ENCODE measurements at places on chromosomes 2 and 18.

DNA sequence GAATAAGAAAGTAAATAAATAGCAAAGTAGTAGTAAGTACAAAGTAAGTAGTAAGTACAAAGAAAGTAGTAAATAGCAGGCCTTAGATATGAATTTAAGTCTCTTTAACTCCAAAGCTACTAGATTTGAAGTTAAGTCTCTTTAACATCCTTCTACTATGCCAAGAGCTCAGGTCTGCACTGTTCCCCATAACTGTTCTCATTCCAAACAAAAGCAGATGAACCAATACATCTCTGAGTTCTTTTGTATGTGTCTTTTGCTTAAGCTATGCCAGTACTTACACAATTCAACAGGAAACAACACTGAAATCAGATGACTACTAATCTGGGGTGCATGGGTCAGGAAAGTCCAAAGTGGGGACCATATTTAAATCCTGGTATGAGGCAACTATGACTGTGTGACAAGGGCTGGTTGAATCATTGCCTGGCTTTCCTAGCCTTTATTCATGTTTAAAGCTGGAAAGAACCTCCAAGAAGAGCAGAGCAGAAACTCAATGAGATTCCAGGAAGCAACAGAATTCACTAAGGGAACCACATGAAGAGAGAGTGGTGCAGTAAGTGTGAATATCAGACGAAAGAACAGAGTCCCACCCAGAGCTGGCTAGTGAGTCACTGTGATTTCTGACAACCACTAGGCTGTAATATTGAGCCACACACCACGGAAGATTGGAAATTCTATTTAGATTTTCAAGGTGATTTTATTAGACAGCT is 51.0 kb upstream of the CYP26B1 start:
- DNase-seq, result no peak

GRCh38 chr2:19617257-19617848 is 258.9 kb upstream of the OSR1 start:
- DNase-seq, result no peak

GRCh38 chr2:164937864-164938401 is 17.4 kb downstream of the SLC38A11 start:
- no peak for DNase-seq

DNA sequence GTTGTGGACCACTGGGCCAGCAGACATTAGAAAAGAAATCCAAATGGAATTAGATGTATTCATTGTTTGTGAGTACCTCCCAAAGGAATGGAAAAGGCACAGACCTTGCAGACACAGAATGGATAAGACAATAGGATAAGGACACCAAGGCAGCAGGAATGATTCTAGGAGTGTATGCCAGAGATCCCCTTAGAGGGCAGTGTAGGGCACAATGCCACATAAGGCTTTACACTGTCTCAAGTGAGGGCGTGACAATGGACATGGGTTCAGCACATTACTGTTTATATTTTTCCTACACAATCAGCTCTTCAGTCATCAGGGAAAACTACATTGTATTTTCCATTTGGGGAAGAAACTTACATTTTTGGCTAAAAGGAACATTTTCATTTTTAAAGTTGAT is 250.9 kb downstream of the PTH2R start:
- DNase-seq, result no peak

DNA sequence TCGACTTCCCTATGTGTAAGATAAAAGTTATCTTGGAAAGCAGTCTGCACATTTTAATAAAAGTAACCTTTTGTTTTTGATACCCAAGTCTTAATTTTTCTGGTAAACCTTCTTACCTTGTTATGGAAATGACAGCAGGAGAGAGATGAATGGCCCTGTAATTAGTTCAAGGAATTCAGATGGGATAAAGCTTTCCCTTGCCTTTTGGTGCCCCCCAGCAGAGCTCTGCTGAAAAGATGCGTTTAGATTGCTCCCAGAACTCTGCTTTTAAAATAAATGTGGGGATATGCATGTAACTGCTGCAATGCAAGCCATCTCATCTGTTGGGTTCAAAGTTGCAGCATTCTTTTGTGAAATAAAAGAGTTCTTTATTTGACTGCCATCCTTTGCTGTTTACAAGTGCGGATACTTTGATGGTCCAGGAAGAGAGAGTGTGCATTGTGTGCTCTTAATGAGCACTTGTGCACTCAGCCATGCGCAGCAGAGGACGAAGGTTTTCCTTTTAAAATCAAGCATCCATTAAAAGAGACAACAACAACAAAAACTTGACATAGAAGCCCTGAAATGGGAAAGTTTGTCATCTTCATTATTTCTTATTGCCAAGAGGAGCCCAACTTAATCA is 176.7 kb upstream of the ST6GAL2 start:
- DNase-seq, result no peak

- no peak for DNase-seq
Measured at GRCh38 chr18:51382081-51382480, 184.6 kb upstream of the MEX3C start.

All from CD4-positive, alpha-beta T cell treated with Interleukin-17A for 4 hours (primary cell).